ENCODE measurements at places on chromosomes 6 and 20.

- no peak for DNase-seq
These were observed 93.4 kb downstream of the THBS2 start for GRCh38 chr6:169160091-169160854.

DNA sequence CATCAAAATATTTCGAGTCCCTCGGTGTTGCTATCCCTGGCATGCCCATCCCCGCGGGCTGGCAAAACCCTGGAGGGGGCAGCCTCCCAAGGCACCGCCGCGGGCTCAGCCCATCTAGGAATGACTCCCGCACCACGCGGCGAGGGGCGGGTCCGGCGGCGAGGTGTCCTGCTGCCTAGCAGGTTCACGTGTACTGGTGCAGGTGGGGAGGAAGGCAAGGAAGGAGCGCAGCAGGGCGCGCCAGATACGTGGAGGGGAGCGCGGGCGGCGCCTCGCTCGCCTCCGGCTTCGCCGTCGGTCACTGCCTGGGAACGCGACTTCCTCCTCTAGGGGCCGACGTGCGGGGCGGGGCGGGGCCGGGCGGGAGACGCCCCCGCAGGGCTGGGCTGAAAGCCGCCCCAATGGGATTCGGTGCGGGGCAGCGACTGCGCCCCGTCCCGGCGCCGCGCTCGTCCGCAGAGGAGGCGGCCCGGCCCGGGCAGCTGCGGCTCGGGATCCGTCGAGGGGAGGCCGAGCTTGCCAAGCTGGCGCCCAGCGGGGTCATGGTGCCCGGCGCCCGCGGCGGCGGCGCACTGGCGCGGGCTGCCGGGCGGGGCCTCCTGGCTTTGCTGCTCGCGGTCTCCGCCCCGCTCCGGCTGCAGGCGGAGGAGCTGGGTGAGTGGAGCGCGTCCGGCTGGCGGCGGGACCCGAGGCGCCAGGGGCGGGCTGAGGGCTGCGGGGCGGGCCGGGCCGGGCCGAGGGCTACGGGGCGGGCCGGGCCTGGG lies at the start of gene DCBLD1:
Gene DCBLD1 (plus strand): TSS at position 435 of the 764 bp plus-strand sequence. CDS start 108 bp downstream, at position 543.
- DNase-seq, result peak; percentile 34

GRCh38 chr6:80454197-80454596 lies 347.7 kb downstream of the BCKDHB start:
- peak; percentile 12 for DNase-seq

DNA sequence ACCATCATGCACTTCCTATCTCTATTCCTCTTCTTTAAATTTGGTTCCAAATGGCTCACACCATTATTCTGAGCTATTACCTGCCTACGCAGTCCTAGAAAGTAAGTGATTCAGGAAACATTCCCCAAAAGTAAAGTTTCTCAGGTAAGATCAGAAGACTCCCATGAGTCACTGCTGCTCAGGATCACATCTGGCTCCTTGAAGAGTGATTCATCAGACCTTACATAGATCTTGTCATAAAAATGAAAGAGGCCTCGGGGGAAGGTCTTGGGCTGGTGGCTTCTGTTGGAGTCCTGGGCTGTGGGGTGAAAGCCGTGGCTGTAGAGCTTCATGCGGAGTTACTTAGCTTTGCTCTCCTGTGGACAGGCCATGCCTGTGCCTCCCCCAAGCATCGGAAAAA lies 35.9 kb downstream of the PLG start:
- no peak for DNase-seq

GRCh38 chr6:52598824-52599190 lies 21.9 kb upstream of the TRAM2 start:
- no peak for DNase-seq

GRCh38 chr6:3707024-3707423 lies 44.5 kb downstream of the PXDC1 start:
- DNase-seq, result no peak

GRCh38 chr6:14596410-14596809 lies 478.8 kb downstream of the CD83 start:
- no peak for DNase-seq

DNA sequence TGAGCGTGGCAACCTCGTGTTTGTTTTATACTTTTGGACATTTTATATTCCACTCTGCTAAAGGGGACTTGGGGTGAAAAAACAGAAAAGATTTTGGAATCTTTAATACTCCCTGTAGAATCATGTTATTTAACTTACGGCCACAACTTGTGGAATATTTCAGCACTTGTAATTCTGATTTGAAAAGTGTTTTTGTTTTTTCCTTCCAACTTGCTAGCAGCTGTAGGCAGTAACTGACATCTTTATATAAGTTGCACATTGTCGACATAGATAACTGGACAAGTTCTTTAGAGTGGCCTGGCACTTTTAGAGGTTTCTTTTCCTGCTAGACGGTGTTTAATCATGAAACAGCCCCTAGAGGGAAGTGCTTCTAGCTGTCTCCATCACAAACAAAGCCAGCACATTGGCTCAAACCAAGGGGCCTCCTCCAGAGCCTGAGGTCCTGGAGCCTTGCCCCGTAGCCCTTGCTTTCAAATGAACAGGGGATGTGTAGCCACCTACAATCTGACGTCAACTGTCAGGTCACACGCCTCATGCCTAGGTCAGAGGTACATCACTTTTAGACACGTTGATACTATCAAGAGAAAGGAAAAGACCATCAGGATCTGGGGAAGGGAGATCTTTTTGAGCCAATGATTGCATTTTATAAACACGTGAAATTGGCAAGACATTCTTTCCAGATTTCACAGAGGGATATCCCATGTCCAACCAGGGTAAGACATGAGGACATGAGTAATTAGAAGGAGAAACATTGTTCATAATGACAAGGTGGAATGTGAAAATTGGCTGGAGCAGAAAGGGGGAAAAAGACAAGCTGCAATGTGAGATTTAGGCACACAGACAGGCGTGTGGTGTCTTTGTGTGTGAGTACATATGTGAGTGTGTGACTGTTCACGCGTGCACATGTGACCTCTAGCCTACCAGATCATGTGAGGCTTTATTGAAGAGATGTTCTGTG lies 92.1 kb downstream of the TXNDC5 start:
- no peak for DNase-seq

DNA sequence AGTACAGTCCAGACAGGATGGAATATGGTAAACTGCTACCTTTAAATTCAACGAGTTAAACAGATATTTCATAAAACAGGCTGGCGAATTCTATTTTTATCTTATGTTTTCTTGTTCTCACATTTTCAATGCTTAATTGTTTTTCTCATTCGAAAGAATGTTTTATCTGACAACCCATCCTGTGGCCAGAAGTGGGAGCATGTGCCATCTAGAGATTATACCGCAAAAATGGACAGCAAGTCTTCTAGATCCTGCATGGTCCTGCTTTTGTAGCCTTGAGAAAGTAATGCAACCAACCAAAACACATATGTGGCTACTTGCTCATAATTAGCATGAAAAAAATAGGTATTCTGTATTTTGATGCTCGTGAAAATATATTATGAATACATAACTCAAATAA lies 30.7 kb downstream of the TUBB2B start:
- DNase-seq, result no peak

DNA sequence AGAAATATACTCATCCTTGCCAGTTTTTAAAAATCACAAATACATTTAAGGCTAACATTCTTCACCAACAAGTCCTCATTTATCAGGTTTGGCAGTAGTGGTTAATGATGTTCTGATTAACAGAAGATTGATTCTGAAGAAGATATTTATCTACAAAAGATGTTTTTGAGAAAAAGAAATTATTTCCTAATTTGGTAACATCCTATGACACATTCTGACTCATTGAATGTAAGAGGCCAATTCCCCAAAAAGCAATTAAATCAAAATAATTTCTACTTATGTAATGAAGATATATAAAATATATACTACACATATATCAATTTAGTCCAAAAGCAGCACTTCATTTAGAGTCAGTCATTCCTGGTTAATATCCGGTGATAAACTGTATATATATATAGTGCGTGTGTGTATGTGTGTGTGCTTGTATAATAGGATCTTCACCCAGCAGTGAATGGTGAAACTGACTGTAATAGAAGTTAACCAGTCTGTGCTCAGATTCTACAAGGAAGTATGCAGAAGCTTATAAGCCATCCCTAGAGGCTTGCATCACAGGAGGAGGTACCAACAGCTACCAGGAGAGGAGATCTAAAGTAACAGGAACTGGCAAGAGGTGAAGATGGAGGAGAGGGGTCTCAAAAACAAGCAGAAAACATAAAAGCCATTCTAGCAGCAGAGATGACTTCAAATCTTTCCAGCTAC lies 82.9 kb upstream of the MARCKS start:
- no peak for DNase-seq

DNA sequence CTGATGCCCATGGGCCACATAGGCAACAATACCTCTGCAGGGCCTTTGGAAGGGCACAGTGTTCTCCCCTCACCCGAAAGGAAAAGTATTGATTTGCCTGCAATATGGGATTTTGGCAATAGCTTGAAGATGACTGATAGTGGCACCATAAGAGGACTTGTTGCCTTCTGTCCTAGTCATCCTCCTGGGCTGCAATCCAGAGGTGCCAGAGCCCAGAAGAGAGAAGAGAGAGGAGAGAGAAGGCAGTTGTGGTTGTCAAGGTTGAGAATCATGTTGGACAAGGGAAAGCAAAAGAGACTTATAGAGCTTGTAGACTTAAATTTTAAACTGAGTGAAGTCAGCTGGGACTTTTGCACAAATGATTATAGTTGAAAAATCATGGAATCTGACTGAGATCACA lies 14.6 kb downstream of the HDGFL1 start:
- no peak for DNase-seq

GRCh38 chr20:11432407-11432806 lies 485.3 kb upstream of the BTBD3 start:
- DNase-seq, result no peak

GRCh38 chr20:32522776-32523612 lies 62.1 kb downstream of the NOL4L start:
- no peak for DNase-seq

- no peak for DNase-seq
These were observed 197.8 kb downstream of the UST start for GRCh38 chr6:148944608-148945007.

DNA sequence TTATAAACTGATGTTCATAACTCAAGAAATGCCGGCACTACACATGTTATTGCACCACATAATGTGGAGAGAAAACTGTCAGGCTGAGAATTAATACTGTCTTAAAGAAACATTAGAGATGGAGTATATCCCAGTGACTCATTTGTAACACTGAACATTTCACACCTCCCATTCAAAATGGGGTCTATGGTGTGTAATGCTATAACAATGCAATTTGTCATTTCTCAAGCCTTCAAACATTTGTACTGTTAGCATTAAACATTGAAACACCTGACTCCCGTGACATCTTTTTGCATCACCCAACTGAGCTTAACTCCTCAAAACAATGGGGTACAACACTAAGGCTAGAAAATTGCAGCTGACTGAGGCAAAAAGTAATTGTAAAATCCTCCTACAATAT lies 151.7 kb downstream of the DST start:
- no peak for DNase-seq

DNA sequence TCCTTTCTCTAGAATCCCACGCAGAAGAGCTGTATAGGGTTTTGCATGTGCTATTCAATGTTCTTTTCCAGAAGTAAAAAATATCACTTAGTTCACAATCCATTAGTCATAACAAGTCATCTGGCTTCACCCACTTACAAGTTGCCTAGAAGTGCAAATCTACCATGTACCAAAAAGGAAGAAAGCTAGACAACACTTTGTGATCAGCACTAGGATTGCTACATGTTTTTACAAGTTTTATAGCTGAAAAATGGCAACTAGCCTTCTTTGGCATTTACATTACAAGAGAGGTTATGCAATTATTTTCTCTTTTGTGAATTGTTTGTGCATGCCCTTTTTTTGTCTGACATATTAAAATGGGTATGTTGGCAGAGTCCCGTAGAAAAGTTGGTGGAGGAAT lies 85.6 kb upstream of the PTPRK start:
- DNase-seq, result no peak

GRCh38 chr6:7545316-7546019 lies 4.0 kb downstream of the DSP start:
- DNase-seq, result no peak

GRCh38 chr6:37171970-37172812 lies 2.2 kb downstream of the PIM1 start:
- DNase-seq, result peak; percentile 94

- no peak for DNase-seq
These were observed 20.2 kb downstream of the MRPL14 start for GRCh38 chr6:44107017-44107416.

- no peak for DNase-seq
These were observed 30.2 kb downstream of the ZHX3 start for GRCh38 chr20:41287327-41287726.

- no peak for DNase-seq
These were observed 3.3 kb downstream of the RAB22A start for GRCh38 chr20:58312836-58313235.

GRCh38 chr20:63711085-63711645 lies 3.3 kb downstream of the ZGPAT start:
- no peak for DNase-seq

DNA sequence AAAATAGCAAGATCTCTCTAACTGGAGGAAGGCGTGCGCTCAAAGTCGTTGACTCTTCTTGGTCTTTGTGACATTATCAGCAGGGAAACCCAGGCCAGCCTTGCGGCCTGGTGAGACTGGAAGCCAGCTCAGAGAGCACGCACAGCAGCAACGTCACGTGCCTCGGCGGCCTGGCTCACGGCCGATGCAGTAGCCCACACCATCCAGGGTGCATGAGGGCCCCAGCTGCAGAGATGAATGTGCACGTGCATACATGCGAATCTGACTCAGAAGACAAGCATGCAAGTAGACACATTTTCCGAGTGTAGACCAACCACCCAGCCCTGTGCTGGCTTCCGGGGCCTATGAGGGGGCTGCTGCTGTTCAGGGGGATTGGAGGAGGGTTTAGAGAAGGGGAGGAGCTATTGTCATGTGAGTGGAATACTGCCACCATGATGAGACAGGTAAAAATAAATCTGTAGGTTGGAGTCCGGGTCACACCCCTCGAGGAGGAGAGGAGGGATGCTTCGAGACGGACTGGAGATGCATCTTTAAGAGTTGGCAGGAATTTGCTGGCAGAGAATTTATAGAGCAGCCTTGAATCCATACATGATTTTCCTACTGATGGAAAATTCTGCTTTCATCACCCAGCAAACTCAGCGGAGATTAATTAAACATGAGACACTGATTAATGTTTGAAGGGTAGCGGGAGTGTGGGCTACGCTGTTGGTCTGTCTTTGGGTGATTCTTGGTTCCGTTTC lies 388.2 kb downstream of the CDH4 start:
- no peak for DNase-seq

GRCh38 chr6:136324686-136325380 lies 35.2 kb upstream of the BCLAF1 start:
- DNase-seq, result no peak

DNA sequence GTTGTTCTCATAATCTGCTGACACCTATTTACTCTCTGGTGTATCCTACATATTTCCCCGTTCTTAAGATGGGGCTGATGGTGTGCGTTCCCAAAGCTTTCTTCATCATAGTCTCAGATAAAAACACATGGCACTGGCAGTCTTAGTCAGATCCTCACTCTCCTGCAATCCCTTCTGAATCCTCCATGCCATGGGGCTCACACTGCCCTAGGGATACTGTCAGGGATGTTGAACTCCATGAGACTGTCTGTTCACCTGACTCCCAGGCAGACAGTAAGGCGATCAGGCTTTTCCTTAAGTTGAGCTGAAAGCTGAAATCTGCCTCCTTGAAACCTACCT lies 76.0 kb downstream of the SLX4IP start:
- DNase-seq, result no peak

GRCh38 chr6:166307082-166308032 lies 835 bp downstream of the PRR18 start:
- peak; percentile 35 for DNase-seq

GRCh38 chr6:112258642-112259336 lies 4.4 kb upstream of the LAMA4 start:
- DNase-seq, result no peak

GRCh38 chr6:22026164-22026678 lies 270.6 kb downstream of the PRL start:
- no peak for DNase-seq

All from DMS79 treated with DMSO at 0.1 percent for 48 hours (cell line).